ENCODE measurements at places on chromosomes 3 and 15. TPM values are rescaled to one million over a fixed set of nuclear protein-coding genes. Genes with fewer than 3 reads are reported as not detected.

The SYNPR gene
- total RNA-seq, result not detected

The SAMD7 gene
- total RNA-seq, result not detected

The LRRC2 gene
- total RNA-seq, result 122 TPM

The FGF7 gene
- total RNA-seq, result 34.6 TPM

The BHLHE40 gene
- total RNA-seq, result 26.8 TPM

The EDC3 gene
- 16.1 TPM for total RNA-seq

The SEMA3G gene
- 9.1 TPM for total RNA-seq

The CYP11A1 gene
- total RNA-seq, result 0.55 TPM

The RAB6B gene
- total RNA-seq, result 51.6 TPM

The CYP1A2 gene
- not detected for total RNA-seq

The SLC22A14 gene
- total RNA-seq, result not detected

The TIMP4 gene
- total RNA-seq, result 15.0 TPM

The SNUPN gene
- total RNA-seq, result 18.1 TPM

The FANCD2OS gene
- total RNA-seq, result not detected

The CPOX gene
- 12.1 TPM for total RNA-seq

The RPL15 gene
- 910 TPM for total RNA-seq

The TRH gene
- not detected for total RNA-seq

The P2RY14 gene
- total RNA-seq, result 4.4 TPM

The EFCAB12 gene
- not detected for total RNA-seq

The FANCD2 gene
- total RNA-seq, result 1.6 TPM

The RPL39L gene
- total RNA-seq, result 4.1 TPM

The GOLGA6B gene
- total RNA-seq, result not detected

The KIF15 gene
- 1.1 TPM for total RNA-seq

The GRAMD2A gene
- total RNA-seq, result not detected

The DPPA2 gene
- not detected for total RNA-seq

The FETUB gene
- not detected for total RNA-seq

The STAB1 gene
- total RNA-seq, result 69.7 TPM

The MITF gene
- total RNA-seq, result 69.4 TPM

The SLC35G2 gene
- 2.3 TPM for total RNA-seq

The CTNNB1 gene
- total RNA-seq, result 145 TPM

The ZNF385D gene
- 2.8 TPM for total RNA-seq

The DNAH12 gene
- 0.02 TPM for total RNA-seq

The SCN11A gene
- not detected for total RNA-seq

The UNC13C gene
- 0.07 TPM for total RNA-seq

The GOLGA6D gene
- total RNA-seq, result not detected

The EOMES gene
- total RNA-seq, result 0.17 TPM

The EIF4G1 gene
- total RNA-seq, result 250 TPM

The SLC9C1 gene
- total RNA-seq, result 2.3 TPM

The DPPA4 gene
- not detected for total RNA-seq

The ALCAM gene
- 3.5 TPM for total RNA-seq

The HRG gene
- total RNA-seq, result not detected

The CHAC1 gene
- 2.2 TPM for total RNA-seq

The PARP15 gene
- 0.52 TPM for total RNA-seq

The SLC38A3 gene
- total RNA-seq, result 10.4 TPM

The ASB14 gene
- 14.1 TPM for total RNA-seq

The P2RY1 gene
- 11.5 TPM for total RNA-seq

The GOLGA8M gene
- 1.4 TPM for total RNA-seq

The GRAMD1C gene
- total RNA-seq, result 3.4 TPM

The WNT5A gene
- total RNA-seq, result 4.2 TPM

The GPR176 gene
- total RNA-seq, result 1.5 TPM

All from left ventricle myocardium superior (tissue), 1 donor.